COR-L47 (cell line): ENCODE measurements at places on chromosomes 2 and 18.

DNA sequence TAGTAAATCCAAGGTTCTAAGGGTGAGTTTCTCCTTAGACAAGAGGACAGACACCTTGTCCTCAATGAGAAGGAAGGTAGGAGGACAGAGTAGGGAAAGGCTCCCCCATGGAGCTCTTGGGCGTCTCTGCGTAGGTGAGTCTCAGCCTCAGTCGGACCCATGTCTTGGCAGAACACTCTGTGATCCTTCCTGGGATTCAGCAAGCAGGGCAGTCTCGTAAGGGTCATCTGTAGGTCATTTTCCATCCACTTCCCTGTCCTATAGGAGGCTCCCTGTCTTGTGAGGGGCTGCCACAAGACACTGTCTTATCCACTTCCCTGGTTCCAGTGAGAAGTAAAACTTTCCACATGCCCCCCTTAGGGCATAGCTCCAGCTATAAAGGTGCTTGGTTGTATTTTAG, 122.6 kb upstream of the TWIST2 start:
- DNase-seq, result no peak

- no peak for DNase-seq
These were observed 4.2 kb upstream of the WDFY1 start for GRCh38 chr2:223949241-223949840.

- DNase-seq, result no peak
These were observed 95.9 kb downstream of the KCNJ3 start for GRCh38 chr2:154794406-154794805.

DNA sequence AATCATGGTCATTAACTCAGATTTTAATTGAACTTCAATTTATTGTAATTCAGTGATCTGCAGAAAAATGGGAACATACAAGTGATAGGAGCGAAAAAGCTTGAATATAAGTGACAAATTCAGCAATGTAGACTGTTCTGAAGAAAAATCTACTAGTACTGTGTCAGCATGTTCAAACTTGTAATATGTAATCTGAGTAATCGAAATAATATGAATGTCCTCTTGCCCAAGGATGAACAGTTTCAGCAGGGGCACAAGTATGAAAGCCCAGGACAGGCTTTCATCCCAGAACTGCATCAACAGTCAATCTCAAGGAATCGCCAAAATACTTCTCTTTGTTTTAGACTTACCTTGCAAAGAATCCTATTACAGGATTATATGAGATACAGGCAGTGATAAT, 1110.5 kb downstream of the LRP1B start:
- no peak for DNase-seq

DNA sequence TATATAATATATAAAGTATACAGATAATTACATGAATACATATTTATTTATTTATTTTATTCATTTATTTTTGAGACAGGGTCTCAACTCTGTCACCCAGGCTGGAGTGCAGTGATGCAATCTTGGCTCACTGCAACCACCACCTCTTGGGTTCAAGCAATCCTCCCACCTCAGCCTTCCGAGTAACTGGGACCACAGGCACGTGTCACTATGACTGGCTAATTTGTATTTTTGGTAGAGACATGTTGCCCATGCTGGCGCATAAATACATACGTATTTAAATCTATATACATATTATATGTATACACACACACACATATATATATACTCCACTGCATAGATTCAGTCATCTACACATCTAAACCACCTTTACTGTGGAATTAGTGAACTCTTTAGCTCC, 20.6 kb upstream of the NDUFV2 start:
- no peak for DNase-seq

- no peak for DNase-seq
These were observed 504.9 kb downstream of the ZEB2 start for GRCh38 chr2:144015036-144015435.

GRCh38 chr2:177433402-177433801, 40.8 kb downstream of the AGPS start:
- no peak for DNase-seq

GRCh38 chr2:20607446-20607845, 43.5 kb downstream of the HS1BP3 start:
- DNase-seq, result no peak

- no peak for DNase-seq
These were observed 340.3 kb downstream of the PLCL1 start for GRCh38 chr2:198144660-198145059.

- DNase-seq, result no peak
These were observed 1319.3 kb upstream of the CDH2 start for GRCh38 chr18:29496152-29496680.

DNA sequence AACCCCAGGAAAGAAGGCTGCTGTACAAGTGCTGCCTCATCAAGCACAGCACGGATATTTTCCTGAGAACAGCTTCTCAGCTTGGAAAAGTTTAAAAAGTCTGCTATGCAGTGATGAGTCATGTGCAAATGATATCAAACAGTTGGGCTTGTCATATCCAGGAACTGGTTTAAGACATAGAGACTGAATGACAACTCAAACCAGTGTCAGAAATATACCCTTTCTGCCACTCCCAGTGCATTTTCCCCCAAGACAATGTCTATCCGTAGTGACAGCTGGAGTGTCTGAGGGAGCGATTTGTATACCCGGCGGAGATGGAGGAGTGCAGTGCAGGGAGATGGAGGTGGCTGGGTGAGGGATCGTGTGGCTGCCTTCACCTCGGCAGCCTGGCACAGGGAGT, 28.2 kb downstream of the SOX11 start:
- DNase-seq, result no peak

- DNase-seq, result no peak
These were observed 635.0 kb downstream of the TSN start for GRCh38 chr2:122390406-122390805.

DNA sequence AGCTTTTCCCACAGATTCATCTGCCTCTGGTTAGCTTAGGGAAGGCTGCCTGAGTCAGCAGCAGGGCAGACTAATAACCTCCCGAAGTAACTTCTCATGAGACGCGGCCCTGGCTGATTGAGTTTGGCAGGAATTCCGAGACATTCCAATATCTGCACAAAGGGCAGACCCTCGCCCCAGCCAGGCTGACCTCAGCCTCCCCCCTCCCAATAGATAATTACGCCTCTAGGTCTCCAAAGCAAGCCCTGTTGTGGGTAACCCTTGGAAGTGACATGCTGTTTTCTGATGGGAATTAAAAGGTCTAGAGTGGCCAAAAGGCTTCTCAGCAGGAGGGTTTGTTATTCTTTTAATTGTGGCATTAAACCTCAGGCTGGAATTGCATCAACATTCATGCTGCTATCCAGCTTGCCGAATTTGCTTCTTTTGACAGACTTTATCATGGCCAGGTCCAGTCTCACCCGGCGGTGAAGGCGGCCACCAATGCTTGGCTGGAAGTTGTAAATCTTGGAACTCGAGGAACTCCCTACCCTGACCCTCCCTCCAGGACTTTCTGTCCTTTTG, 98.0 kb upstream of the SLC14A2 start:
- no peak for DNase-seq

DNA sequence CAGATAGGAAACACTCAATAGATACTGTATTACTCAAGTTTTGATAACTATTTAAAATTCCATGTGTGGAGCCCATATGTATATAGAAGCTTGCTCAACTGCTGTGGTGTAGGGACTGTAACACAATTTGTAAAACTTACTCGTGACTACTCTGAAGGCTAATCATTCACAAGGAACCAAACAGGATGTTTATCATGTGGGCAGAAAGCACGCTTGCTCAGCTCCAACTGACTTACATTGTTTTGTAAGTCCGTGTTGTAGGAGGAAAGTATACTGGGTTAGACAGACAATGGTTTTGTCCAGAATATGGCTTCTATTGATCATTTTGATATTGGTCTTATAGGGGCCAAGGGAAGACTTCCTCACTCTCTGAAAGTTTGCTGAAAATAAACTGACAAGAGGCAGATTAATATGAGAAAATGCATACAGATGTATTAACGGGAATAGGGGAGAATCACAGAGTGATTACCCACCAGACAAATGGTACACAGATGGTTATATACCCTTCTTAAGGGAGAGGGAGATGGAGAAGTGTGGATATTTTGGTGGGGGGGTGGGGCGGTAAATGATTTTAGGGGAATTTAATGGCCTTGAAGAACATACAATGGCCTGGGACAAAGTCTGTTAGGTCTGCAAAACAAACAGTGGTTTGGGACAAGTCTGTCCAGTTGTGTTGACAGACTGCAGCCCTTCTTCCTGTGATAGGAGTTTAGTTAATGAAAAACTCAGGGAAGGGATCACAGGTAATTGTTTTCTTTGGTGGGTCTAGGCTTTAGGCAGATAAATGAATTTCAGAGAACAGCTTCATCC, 259.3 kb upstream of the SP5 start:
- DNase-seq, result no peak

DNA sequence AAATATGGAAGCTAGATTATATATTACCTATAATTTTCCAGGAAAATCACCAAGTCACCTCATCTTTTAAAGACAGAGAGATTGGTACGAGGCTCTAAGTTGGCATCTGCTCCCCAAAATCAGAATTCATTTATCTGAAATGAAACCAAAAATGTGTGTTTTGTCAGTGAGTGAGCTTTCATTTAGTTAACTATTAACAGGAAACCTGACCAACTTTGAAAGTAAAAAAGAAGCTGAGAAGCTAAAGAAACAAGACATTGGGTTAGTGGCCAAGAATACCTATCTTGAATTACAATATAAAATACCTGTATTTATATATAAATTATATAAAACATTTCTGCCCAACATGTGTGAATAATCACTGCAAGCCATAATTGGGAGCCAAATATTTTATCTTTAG, 1.9 kb downstream of the MPPE1 start:
- DNase-seq, result no peak
